ENCODE measurements at places on chromosomes 11 and 22.

GRCh38 chr22:48477031-48477721, 1350.5 kb downstream of the BRD1 start:
- DNase-seq = no peak

DNA sequence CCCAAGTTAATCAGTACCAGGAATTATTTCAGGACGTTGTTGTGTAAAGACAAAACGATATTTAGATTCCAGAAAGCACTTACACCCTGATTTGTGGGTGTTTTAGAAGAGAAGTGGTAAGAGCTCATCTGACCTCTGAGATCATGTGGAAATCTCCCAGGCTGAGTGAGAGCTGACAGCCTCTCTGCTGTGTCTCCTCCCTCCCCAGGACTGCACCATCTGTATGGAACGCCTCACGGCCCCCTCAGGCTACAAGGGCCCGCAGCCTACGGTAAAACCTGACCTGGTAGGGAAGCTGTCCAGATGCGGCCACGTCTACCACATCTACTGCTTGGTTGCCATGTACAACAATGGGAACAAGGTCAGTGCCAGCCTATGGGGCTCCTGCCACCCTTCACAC, 20.0 kb downstream of the DTX4 start:
- no peak for DNase-seq

- peak; percentile 91 for DNase-seq
Measured at GRCh38 chr11:1837171-1838076, 1.4 kb upstream of the TNNI2 start.

DNA sequence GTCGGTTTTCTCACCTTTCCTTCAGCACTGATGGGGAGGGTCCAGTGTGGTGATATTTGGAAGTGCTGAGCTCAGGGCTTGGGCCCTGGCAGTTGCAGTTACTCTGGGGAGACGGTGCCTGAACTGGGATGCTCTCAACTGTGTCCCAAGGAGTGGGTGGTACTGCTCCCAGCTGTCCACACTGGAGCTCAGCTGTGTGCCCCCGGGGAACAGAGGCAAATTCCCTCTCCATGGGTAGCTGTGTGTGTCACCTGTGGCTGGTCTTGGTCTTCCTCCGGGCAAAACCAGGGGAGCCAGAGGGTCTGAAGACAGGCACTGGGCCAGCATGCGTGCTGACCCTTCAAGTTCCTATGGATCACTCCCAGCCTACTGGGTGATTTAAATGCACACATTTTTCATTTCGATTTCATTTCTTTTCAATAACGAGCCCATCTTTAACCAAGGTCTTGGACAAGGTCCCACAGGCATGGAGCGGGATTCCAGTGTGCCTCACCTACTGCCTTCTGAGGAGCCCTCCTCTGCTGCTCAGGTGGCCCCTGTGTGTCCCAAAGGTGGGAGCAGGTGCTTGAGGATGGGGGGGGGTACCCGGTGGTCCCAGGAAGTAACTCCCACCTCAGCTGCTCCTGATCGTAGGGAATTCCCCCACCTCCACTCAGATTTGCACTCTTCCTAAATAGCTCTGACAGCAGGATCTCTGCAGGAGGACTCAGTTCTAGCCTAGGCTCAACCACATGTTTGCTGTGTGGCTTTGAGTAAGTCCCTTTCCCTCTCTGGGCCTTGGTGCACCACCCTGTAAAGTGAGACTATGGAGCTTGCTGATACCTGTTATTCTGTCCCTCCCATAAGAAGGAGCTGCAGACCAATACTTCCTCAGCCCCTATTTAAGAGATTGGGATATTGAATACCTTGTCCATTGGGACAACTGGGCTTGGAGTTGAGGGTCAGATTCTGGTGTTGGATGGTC, 16.8 kb downstream of the PRDM11 start:
- DNase-seq = no peak

- no peak for DNase-seq
Measured at GRCh38 chr22:32735526-32735925, 66.0 kb upstream of the TIMP3 start.

GRCh38 chr22:17612057-17612456, 16.5 kb downstream of the ATP6V1E1 start:
- DNase-seq = no peak

DNA sequence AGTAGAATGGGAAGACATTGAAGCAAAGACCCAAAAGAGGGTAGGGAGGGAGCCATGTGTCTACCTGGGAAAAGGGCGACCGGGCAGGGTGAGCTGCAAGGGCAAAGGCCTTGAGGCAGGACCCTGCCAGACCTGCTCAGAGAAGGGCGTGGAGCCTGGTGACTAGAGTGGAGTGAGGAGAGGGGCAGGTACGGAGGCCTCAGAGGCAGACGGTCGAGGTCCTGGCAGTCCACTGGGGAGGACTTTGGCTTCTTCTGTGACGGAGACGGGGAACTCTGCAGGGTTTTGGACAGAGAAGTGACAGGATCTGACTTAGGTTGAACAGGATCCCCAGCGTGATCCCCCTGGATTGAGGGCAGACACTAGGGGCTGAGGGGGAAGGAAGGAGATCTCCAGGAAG, 12.9 kb downstream of the RIBC2 start:
- no peak for DNase-seq

- DNase-seq = no peak
Measured at GRCh38 chr22:39731881-39732555, 161.5 kb downstream of the CACNA1I start.

- no peak for DNase-seq
Measured at GRCh38 chr11:107041088-107041444, 22.8 kb upstream of the GUCY1A2 start.

GRCh38 chr11:3359092-3359824, 19.7 kb downstream of the ZNF195 start:
- no peak for DNase-seq

All from H54 (cell line).